Activated naive CD4-positive, alpha-beta T cell (primary cell): ENCODE measurements at places on chromosomes 7 and 10.

GRCh38 chr7:27997188-27997707, 183.3 kb downstream of the JAZF1 start:
- no peak for DNase-seq

- DNase-seq = no peak
Measured at GRCh38 chr7:45601816-45602540, 27.8 kb downstream of the ADCY1 start.

- no peak for DNase-seq
Measured at GRCh38 chr10:27448921-27449320, 55.2 kb upstream of the RAB18 start.

DNA sequence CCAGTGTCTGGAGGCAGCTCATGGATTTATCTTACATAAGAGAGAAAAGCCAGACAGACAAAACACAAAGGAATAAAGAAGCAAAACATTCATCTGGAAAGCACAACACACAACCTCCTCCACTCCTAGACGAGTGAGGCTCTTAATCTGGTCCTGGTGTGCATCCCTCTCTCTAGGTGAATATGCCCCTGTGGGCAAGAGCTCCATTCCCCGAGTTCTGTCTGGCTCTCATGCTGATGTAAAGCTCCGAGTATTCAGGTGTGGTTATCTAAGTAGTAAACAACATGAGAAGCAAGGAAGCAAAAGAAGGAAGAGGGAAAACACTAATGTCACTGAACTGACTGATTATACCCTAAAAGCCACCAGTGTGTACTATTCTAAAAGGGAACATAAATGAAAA, 47.9 kb upstream of the FEZF1 start:
- DNase-seq = no peak

DNA sequence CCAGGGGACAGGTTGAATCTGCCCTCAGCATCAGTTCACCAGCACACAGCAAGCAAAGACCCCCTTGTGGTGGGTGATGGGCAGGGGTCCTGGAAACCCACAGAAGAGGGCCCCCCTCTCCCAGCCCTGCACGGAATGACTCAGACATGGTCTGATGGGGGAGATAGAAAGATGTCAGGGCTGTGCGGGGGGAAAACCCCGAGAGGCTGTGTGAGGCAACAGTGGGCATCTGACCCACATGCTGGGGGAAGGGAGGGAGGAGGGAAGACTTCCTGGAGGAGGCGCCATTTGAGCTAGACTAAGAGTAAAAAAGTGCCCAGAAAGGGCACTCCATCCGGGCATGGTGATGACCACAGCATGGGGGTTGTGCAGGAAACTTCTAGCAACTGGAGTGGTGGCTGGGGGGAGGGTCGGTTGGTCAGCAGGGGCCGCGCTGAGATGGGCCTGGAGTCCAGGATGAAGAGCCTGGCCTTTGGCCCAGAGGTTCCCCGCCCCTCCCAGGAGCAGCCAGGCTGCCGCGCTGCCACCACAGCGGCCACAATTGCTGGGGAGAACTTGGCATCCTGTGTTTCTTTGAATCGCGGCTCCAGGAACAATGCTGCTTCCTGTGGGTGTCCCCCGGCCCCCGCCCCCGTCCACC, 2.5 kb downstream of the LFNG start:
- DNase-seq = peak; percentile 20

DNA sequence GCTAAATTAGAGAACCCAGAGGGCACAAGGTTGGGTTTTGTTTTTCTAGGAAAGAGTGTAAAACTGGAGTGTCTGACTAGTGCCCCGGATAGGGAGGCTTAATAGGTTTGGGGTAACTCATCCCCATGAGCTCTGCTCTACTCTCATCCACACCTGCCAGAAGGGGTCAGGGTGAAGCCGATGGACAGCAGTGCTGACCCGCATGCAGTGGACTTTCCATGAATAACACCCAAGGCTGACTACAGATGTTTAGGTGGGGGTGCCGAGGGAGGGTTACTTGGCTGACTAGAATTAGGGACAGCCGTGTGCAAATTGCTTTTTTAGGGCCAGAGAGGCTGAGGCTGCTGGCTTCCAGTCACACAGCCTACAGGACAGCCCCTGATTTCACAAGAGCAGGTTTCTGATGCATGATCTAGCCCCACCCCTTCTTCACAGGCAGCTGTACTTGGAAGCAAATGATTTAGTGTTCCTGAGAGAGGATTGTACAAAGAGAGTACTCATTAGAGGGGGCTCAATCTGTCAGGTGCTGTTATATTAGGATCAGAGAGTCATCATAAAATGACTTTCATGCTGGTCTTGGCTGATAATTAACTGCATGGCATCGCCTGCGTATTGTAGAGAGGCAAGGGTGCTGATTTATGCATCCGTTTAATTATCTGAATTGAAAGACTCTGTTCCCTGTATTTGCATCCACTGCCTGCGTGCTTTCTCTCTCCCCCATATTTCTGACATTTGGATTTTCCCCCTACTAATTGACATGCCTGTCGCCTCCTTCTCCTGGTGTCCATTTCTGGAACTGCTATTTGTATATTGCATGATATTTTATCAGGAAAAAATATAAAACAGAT, 9.5 kb downstream of the INHBA start:
- no peak for DNase-seq
